ENCODE measurements at places on chromosomes 16 and 17.

- DNase-seq: no peak
Observed at GRCh38 chr17:35891269-35891668, 11.1 kb upstream of the CCL5 start.

DNA sequence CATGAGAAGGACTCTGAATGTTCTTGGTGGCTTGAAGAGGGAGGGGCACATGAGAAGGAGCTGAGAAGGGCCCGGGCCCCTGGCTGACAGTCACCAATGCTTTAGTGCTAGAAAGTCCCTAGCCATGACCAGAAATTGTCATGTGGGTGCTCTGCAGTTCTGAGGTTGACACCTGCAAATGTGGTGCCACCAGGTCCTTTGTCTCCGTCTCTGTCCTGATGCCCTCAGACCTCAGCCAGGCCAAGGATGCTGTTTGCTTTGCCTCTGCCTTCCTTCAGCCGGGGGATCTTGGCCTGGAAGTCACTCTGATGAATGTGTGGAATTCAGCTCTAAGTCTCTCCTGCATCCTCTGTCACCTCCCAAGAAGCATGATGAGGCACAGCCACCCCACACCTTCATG, 63.6 kb downstream of the TNFRSF13B start:
- DNase-seq: no peak

GRCh38 chr16:30383521-30383920, 1.2 kb upstream of the SEPTIN1 start:
- no peak for DNase-seq

DNA sequence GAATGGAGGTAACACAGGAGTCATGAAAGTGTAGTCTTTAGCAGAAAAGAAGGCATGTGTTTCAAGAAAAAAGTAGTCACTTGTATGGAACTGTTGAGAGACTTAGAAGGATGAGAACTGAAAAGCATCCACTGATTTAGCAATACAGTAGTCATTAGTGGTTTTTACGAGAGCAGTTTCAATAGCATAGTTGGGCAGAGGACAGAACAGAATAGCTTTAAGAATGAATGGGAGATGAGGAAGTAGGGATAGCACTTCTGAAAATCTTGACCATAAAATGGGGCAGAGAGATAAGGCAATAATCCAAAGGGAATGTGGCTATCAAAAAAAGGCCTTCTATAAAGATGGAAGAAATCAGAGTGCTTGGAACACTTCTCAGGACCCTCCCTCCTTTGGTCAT, 64.8 kb upstream of the C17orf78 start:
- no peak for DNase-seq

DNA sequence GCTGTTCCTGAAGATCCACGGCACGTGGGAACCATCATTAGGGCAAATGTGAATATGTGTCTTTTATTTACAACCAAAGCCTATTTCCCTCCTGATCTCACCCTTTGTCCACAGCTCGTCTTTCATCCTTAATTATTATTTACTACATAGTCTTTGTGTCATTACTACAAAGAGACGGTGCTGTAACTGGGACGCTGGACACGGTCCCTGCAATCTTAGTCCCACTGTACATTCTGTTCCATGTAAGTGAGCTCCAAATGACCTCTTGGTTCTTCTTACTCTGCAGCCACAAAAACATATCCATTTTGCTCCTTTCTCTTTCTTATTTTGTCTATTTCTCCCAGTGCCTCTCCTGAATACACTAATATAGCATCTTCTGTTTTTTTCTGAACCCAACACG, 12.7 kb upstream of the KRT23 start:
- DNase-seq: no peak

GRCh38 chr17:64377769-64378282, 12.8 kb downstream of the PECAM1 start:
- no peak for DNase-seq

GRCh38 chr17:82020572-82021106, 2.0 kb downstream of the CENPX start:
- no peak for DNase-seq

DNA sequence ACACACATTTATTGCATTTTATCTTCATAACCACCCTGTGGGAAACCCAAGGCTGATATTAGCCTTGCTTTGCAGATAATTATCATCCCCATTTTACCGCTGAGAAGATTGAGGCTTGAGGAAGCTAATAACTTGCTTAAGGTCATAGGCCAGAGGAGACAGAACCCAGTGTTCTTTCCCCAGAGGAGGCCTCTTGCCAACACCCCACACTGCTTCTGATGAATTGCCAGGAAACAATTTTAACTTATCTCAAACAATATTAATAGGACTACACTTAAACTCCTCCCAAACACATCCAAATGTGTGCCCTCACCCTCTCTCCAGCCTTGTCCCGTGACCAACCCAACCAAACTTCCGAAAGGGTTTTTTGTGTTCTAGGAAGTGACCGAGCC, 2.1 kb upstream of the SPG7 start:
- DNase-seq: no peak

GRCh38 chr17:81110488-81111040, 54.7 kb upstream of the PVALEF start:
- no peak for DNase-seq

- no peak for DNase-seq
Observed at GRCh38 chr17:38605411-38605840, 326 bp downstream of the SRCIN1 start.

GRCh38 chr17:83080858-83081683, 1.7 kb downstream of the METRNL start:
- DNase-seq: peak; percentile 32

- DNase-seq: no peak
Observed at GRCh38 chr17:12659500-12659899, 6.2 kb upstream of the MYOCD start.

DNA sequence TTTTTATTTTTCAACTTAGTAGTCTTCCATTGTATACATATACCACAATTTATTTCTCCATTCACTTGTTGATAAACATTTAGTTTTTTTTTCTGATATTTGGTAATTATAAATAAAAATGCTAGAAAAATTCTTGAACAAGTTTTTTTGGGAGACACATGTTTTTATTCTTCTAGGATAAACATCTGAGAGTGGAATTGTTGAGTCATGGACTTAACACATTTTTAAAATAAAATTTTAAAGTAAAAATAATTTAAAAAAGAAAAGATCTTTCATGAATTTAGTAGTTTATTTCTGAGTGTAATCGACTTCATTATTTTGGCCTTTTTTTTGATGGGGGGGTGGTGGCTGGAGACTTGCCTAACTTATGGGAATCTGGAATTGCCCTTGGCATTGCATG, 391.1 kb downstream of the KCNJ2 start:
- no peak for DNase-seq

DNA sequence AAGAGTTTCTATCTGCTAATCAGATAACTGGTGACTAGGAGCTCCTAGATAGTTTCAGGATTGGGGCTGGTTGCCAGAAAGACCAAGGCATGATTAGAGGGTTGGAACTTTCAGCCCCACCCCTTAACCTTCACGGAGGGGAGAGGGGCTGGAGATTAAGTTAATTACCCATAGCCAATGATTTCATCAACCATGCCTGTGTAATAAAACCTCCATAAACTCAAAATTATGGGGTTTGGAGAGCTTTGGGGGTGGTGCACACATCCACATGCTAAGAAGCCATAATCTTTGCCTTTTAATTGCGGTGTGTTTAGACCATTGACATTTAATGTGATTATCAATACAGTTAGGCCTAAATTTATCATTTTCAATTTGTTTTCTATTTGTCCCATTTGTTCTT, 161.7 kb downstream of the CDK5R1 start:
- no peak for DNase-seq

DNA sequence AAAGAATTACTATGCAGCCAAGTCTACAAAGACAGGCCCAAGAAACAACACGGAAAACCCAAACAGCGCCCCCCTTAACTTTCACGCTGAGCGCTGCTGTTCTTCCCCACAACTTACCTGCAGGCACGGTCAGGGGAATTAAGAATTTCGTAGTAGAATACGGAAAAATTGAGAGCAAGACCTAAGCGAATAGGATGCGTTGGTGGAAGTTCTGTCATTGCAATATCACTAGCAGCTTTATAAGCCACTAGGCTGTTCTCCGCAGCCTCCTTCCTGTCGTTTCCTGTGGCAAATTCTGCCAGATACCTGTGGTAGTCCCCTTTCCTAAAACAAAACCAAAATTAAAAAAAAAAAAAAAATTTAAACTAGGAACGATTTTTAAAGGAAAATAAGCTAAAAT, 39.0 kb downstream of the YWHAE start:
- DNase-seq: peak; percentile 8

DNA sequence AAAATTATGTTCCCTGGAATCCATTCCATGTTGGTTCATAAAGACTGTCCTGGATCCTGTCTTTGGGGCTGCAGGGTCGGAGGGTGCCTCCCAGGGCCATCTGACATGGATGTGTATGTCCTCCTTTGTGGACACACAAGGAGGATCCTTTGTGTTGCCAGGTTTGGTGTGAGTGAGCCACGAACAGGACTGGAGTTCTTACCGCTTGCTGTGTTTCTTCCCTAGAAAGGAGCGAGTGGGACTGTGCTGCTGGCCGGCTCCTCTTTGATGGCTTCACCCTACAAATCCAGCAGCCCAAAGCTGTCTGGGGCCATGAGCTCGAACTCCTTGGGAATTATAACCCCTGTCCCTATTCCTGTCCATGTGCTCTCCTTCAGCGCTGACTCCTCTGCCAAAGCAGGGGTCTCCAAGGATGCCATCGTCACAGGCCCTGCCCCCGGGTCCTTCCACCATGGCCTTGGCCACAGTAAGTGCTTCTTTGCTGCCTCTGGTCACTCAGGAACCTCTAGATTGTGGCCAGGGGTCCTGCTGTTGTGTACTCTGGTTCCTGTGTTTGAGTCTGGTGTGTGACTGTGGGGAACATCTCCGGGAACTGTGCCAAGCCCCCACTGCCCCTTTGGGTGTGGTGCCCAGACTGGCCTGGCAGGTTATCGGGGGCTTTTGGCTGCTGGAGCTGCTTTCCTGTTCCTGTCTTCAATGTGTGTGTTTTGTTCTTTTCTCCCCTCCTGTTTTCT, 29.5 kb downstream of the UBN1 start:
- DNase-seq: no peak

DNA sequence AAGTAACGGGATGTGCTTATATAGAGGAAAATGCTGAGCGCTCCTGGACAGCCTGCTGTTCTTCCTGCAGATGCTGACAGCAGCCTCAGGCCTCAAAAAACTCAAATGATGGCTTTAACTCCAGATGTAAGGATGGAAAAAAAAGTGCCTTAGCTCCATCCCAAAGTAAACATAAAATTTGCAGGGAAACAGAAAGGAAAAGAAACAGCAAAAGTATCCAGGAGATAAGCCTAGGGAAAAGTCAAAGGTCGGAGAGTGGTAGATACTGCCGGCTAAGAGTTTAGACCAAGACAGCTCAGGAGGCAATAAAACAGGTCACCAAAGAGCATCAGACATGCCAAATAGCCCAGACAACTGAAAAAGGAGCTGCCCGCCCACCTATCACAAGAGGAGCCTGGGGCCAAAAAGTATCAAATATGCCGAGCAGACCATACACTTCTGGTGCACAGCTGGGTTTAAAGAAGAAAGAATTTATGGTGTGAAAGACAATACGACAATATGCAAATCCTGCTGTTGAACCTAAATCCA, 6.9 kb downstream of the KRT31 start:
- DNase-seq: no peak

GRCh38 chr16:81403208-81403600, 41.4 kb upstream of the CMIP start:
- DNase-seq: no peak

GRCh38 chr16:81461766-81462165, 17.2 kb downstream of the CMIP start:
- no peak for DNase-seq

DNA sequence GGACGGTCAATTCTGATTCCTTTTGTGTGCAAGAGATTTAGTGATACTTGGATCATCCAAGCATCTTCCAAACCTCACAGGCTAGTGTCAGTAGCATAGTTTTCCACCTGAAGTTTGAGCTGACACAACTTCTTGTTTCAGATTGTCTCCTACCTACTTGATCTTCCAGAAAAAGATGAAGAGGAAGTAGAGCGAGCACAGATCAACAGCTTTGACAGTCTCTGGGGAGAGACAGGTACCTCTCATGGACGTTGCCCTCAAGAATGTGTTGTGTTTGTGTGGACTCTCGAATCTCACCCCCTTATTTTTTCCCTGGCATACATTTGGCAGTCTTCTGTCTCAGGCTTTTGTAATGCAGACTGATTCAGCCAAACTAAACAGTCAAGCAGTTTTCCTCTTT, 47.4 kb downstream of the CYB561 start:
- DNase-seq: no peak

GRCh38 chr16:19437280-19437679, 19.6 kb downstream of the TMC5 start:
- DNase-seq: no peak

DNA sequence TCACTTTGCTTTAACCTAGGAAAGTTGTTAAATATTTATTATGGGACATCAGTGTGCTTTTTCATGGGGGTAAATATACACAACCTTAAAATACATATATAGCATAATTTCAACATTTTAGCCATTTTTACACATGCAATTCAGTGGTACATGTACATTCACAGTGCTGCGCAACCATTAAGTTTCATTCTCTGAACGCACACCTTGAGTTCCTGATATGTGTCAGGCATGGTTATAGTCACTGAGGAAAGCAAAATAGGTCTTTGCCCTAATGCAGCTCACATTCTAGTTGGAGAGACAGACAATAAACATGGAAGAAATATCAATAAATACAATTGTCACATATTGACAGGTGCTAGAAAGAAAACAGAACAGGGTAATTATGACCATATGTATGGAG, 12.8 kb upstream of the CNEP1R1 start:
- DNase-seq: no peak
